ENCODE measurements at places on chromosomes 7 and 10.
A peak's percentile ranks its signal among the peaks of the same experiment; 100 is the strongest.

- DNase-seq: no peak
Measured at GRCh38 chr7:100370303-100370702, 3.0 kb upstream of the PILRA start.

GRCh38 chr7:114943953-114944744 is 22.3 kb downstream of the MDFIC start:
- no peak for DNase-seq

GRCh38 chr10:72309290-72310240 is 35.8 kb downstream of the DDIT4 start:
- peak; percentile 90 for DNase-seq

GRCh38 chr10:35501923-35502322 is 103.2 kb upstream of the GJD4 start:
- no peak for DNase-seq

DNA sequence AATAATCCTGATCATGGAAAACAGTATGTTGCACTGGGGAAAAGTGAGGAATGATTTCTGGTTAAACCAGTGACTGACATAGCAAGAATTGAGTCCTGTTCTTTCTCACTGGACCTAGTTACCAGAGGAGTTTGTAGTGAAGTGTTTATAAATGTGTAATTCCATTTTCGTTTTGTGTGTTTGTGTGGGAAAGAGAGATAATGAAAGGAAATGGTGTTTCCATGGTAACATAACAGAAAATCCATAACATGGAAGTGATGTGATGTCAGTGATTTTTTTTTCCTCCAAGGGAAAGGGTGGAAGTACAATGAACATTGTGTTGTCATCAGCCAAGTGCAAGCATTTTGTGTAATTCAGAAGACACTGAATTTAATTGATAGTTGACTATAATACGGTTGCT is 283.9 kb downstream of the PLXDC2 start:
- no peak for DNase-seq

GRCh38 chr10:61733358-61733940 is 70.7 kb downstream of the CABCOCO1 start:
- peak; percentile 71 for DNase-seq
